ENCODE measurements at places on chromosomes 6 and 20. TPM values are rescaled to one million over a fixed set of nuclear protein-coding genes. Genes with fewer than 3 reads are reported as not detected.

DNA sequence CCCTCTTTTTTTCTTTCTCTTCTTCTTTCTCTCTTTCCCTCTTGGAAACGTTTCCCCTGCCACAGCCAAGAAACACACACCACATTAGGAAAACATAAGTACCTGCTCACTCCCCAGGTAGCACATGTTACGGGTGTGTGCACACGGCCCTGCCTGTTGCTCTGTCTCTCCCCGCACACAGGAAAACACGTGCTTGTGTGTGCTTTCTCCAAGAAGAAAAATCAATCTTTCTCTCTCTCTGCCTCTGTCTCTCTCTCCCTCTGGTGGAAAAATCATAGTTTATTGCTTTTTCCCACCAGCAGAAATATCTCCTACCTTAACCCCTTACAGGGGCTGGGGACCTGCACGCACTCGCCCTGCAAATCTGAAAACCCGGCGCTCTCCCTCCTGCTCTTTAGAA, 102.3 kb downstream of the EDN3 start:
- no peak for DNase-seq

Gene RUNX2
- 2.6 TPM for polyA plus RNA-seq

DNA sequence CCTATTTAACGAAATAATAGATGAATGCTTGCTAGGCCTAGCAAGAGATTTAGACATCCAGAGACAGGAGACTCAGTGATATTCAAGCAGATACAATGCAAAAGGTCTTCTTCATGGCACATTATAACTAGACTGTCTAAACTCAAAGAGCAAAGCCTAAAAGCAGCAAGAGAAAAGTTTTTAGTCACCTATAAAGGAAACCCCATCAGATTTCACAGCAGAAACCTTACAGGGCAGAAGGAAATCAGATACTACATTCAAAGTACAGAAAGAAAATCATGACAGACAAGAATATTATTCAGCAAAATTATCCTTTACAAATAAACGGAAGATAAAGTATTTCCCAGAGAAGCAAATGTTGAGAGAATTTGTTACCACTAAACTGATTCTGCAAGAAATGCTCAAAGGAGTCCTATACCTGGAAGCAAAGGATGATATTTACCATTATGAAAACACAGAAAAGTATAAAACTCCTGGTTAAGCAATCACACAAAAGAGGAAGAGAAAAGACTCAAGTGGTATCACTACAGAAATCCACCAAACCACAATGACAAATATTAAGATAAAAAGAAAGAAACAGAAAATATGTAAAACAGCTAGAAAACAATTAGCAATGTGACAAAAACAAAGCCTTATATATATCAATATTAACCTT, 333.7 kb downstream of the MEI4 start:
- DNase-seq = no peak

Gene ELOVL2
- polyA plus RNA-seq = 4.1 TPM

- no peak for DNase-seq
Observed at GRCh38 chr20:25036331-25036936, 21.5 kb downstream of the ACSS1 start.

Gene CFAP206
- polyA plus RNA-seq = 0.24 TPM

Gene HTR1E
- not detected for polyA plus RNA-seq

DNA sequence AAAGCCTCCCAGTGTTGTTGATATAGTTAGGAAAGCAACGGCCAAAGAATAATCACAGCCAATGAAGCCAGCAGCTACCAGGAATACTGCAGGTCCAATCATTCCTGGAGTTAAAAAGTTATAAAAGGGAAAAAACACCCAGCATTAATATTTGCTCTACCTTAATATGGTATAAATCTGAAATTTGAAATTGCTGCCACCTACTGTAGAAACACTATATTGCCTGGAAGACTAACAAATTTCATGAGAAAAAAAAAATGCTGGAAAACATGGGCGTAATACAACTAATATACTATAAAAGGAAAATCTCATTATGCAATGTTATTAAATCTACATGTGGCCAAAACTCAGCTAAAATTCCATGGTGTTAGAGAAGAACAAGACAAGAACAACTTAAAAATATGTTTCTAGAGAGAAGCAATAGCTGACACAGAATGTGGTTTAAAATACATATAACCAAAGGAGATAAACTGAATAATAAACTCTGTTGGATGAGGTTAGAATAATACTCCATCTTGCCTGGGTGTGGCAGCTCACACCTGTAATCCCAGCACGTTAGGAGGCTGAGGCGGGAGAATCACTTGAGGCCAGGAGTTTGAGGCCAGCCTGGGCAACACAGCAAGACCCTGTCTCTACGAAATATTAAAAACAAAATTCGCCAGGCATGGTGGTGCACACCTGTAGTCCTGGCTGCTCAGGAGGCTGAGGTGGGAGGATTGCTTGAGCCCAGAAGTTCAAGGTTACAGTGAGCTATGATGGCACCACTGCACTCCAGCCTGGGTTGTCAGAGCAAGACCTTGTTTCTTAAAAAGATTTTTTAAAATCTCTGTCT, 43.1 kb downstream of the SLC17A5 start:
- peak; percentile 14 for DNase-seq

- no peak for DNase-seq
Observed at GRCh38 chr20:37511610-37512275, 9.3 kb upstream of the NNAT start.

DNA sequence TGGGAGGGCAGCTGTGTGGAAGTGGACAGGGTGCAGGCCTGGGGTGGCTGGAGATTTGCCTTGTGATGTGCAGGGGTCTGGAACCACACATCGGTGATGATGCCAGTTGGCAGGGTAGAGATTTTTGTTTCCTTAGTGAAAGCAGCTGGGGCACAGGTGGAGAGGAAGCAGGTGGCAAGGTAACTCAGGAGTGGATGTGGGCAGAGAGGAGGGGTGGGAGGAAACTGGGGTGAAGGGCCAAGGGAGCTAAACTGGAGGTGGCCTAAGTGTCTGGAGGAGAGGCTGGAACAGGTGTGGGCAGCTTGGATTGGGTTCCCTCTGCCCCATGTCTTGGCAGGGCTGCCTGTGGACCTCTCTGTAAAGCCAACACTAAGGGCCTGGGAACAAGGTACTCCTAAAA, 4.7 kb upstream of the SCUBE3 start:
- DNase-seq = no peak

- no peak for DNase-seq
Observed at GRCh38 chr20:62122654-62123449, 577 bp downstream of the LSM14B start.

Gene GNAS-AS1
- polyA plus RNA-seq = 0.13 TPM

DNA sequence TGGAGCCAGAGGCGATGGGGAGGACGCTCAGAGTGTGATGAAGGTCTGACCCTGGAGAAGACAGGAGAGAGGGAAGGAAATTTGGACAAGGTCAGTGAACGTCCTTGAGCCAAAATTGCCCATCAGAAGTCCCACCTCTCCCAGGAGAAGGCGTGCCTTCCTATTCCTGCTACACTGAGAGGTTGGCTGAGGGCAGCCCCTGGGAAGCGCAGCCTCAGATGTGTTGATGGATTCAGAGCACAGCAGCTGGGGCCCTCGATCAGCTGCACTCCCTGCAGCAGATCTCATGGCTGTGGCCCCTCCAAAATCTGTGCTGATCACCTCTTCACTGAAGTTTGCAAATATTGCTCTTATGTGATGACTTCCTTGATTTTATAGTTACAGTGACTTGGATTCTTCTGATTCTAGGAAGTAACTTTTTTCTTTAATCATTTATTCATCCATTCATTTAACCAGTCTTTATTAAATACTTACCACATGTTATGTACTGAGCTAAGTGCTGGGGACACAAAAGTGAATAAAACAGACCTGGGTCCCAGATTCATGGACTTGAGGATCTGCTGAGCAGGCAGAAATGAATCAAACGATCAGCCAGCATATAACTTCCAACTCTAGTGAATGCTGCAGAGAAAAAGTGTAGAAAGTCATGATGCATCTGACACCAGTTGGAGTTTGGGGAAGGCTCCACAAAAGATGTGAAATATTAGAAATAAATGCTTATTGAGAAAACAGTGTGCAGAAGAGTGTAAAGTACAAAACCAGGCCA, 69.6 kb upstream of the ARMC2 start:
- no peak for DNase-seq

- DNase-seq = no peak
Observed at GRCh38 chr6:17585766-17586490, 14.2 kb upstream of the FAM8A1 start.

DNA sequence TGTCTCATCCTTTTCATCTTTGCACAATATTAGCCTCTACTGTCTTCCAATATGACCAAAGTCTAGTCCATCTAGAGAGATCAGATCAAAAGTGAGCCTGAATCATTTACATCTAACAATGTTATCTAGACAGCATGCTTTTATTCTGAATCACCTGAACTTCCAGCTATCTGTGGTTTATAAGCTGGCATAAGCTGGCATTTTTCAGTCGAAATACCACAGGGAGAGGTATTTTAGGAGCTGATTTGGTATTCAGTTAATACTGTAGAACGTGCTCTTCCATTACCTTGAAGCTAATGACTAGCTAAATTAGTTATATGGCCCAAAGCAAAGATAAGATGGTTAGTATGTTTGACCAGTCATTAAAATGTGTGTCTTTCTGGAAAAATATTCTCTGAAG, 188.3 kb upstream of the AGPAT4 start:
- DNase-seq = no peak

Gene PFDN6
- 104 TPM for polyA plus RNA-seq

DNA sequence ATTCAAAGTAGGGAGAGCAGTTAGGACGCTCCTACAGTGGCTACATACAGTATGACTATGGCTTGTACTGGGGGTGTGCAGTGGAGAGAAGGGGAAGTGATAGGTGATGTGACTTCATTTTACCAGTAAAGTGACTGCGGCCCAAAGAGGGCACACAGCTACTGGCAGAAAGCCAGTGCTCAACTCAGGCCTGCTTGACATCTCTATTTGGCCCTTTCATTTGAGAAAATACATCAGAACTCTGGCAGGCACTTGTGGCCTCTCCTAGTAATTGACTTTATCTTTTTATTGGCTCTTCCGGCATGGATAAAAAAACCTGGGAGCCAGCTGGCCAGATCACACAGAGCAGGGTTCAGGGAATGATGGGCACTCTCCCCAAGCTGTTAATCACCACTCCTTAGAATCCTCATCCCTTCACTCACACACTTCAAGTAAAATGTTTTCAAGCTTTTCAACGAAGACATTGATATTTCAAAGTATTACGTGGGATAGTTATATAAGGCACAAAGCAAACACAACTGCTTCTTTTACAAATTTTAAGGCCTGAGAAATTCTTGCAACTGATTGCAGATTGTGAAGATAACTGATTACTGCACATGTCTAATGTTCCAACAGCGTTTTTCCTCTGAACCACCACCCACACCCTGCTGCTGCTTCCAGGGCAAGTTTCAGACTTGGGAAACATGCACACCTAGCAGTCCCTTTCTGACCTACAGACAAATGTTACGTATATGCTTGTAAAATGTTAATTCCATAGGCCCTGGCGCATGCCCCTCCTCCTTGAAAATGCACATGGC, 73.5 kb downstream of the TNFRSF21 start:
- no peak for DNase-seq

DNA sequence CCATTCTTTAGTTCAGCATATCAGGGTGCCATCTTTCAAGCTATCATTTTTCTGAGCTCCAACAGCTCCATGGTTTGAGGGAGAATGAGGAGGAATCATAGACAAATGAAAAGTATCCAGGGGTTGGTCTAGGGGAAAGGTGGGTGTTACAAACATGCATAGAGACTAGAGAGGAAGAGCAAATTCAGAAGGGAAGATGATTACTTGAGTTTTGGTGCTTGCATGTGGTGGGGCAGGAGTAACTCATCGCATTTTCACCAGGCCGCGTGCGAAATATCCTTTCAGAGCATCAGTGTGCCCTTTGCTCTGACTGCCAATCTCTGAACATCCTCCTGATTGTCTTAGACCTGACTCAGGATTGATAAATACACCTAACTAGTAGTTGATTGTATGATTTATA, 7.7 kb upstream of the BICRAL start:
- no peak for DNase-seq

GRCh38 chr6:115708850-115709249, 351.8 kb downstream of the FRK start:
- DNase-seq = no peak

DNA sequence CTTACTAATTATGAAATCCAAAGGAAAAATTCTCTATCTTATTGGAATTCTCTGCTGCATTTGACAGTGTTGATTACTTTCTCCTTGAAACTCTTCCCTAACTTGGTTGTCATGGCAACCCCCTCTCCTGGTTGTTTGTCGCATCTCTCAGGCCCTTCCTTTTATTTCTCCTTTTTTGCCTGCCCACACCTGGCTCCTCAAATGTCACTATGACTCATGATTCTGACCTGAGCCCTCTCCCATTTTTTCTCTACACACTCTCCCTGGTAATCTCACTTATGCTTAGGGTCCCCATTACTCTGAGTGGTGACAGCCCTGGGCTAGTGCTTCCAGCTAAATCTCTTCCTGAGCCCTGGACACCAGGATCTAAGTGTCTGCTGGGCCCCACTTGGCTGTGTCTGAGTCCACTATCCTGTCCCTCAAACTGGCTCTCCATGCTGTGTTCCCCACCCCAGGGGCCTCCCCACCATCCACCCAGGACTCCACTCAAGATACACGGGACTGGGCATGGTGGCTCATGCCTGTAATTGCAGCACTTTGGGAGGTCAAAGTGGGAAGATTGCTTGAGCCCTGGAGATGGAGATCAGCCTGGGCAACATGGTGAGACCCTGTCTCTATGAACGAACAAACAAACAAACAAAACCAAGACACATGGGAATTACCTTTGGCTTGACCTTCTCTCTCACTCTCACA, 16.5 kb upstream of the NNAT start:
- no peak for DNase-seq

DNA sequence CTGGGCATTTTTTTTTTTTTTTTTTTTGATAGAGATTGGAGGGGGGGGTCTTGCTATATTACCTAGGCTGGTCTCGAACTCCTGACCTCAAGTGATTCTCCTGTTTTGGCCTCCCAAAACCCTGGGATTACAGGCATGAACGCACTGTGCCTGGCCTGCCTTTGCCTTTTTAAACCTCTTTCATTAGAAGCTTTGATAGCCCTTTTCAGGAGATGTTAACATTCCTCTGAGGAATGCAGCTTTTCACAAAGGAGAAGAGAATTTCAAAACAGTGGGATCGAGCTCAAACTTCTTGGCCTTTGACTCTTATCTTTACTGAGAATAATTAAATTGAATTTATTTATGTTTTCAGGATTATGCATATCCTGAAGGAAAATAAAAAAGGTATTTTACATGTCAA, 31.3 kb downstream of the SLC26A8 start:
- DNase-seq = no peak

Gene KIF25
- polyA plus RNA-seq = 0.53 TPM

DNA sequence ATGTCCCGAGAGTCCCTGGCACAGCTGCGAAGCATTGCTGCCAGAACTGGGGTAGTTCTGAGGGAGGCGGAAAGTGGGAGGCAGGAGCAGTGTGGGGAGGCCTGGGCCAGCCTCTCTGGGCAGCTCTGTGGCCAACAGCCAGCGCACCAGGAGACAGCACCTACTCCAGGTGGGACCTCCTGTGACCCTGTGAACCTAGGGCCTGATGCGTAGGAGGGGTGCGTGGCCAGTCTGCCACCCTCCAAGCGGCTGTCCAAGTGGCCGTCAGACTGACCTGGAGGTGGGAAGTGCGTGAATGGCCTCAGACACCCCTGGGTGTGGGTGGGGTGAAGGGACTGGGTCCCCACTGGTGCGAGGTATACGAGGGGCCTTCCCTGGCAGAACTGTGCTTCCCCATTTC, 15.5 kb downstream of the SS18L1 start:
- no peak for DNase-seq

Data from urinary bladder (tissue), 4 donors.